ENCODE measurements at places on chromosomes 7 and 10.

DNA sequence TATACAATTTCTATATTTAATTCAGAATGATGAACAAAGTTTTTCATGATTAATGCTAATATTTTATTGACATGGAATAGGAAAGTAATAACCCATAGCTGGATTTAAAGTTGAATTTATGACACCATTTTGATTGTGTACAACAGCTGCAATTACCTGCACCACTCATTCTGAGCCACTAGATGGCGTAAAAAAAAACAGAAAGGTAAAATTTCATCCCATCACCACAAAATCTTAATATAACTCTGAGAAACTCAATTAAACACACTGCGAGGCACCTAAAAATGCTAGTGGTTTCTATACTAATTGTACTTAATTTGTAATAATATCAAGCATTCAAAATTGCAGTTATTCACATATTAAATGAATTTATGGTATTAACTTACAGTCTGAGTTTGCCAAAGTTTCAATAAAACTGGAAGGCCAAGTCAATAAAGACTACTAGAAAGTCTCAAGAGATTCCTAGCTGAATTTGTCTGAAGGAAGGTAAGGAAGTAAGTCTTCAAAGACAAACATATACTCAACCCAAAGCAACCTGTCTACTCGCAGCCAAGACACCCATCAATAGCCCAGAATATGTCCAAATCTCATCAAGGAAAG lies 182.5 kb downstream of the SKAP2 start:
- DNase-seq, result no peak

GRCh38 chr10:86992929-86993328 lies 24.6 kb downstream of the ADIRF start:
- no peak for DNase-seq

DNA sequence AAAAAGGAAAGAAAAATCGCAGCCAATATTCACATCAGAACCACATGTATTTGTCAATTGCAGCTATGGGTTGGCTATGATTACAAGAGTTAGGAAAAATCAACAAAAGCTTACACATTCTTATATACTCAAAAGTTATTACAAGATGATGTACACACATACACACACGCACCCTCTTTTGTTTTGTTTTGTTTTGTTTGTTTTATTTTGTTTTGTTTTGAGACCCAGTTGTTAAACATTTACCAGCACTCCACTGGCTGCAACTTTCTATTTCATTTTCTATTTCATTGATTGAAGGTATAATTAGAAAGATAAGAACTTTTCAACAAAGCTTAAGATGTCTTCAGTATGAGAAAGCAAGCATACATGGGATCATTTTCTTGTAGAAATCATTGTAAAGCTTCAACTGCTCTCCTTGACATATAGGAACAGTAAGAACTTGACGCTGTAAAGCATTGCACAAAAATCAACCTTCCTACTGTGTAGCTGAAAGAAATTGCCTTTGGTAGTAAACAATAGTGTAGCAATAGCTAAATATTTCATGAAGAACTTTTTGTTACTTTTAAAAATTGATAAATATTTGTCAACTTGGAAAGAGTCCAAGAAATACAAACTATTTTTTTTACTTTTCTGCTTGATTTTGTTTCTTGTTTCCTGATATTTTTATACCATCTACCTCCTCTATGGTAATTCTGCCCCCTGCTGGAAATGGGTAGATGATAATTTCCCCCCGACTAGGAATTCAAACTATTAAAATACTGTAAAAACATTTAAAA lies 205.9 kb downstream of the MBL2 start:
- DNase-seq, result no peak

- DNase-seq, result peak; percentile 55
Observed at GRCh38 chr7:27842094-27842692, 102.2 kb downstream of the TAX1BP1 start.

GRCh38 chr7:16528520-16528919 lies 1.9 kb downstream of the LRRC72 start:
- no peak for DNase-seq

DNA sequence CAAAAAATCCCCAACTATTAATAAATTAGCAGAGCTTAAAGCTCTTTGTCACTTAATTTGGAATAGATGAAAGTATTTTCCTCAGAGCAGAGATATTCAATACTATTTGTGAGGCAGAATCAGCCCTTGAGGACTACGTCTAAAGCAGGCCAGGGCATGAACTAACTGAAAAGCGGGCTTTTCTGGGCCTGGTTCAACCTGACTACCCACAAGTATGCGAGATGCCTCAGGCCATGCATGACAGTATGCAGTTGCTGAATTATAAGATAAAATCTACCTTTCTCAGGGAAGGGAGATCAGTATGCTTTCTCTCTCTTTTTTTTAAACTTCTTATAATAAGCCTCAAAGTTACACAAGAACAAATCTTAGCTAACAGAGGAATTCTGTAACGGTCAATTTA lies 20.1 kb downstream of the TMEM168 start:
- no peak for DNase-seq

DNA sequence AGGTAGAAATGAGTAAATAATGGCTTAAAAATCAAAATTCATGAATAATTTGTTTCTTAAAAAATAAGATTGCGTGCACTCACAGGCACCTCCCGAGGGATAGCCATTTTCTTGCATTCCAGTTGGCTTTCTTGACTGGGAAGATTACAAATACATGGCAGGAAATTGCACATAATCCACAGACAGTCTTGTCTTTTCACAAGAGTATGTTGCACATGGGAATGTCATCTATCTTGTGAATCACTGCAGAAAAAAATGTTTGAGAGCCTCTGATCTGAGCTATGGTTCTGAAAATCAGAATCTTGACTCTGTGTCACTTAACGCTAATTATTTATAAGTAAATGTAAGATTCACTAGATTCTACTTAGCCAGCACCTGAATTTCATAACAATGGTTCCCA lies 74.1 kb upstream of the PRKG1 start:
- DNase-seq, result no peak

- no peak for DNase-seq
Observed at GRCh38 chr10:63252095-63252762, 119.1 kb downstream of the NRBF2 start.

- DNase-seq, result no peak
Observed at GRCh38 chr10:85794553-85794952, 572.0 kb downstream of the GRID1 start.

GRCh38 chr7:114190387-114190786 lies 224.2 kb upstream of the FOXP2 start:
- DNase-seq, result no peak

GRCh38 chr10:58094985-58095718 lies 172.5 kb downstream of the IPMK start:
- DNase-seq, result no peak

GRCh38 chr10:28444031-28444430 lies 88.9 kb upstream of the WAC start:
- DNase-seq, result no peak

GRCh38 chr10:28812384-28813372 lies 135.4 kb downstream of the BAMBI start:
- DNase-seq, result no peak

GRCh38 chr10:15075421-15075820 lies 13.2 kb downstream of the ACBD7 start:
- DNase-seq, result no peak

- no peak for DNase-seq
Observed at GRCh38 chr7:159195946-159196345, 51.3 kb upstream of the VIPR2 start.

GRCh38 chr10:119505131-119505551 lies 37.4 kb downstream of the RGS10 start:
- DNase-seq, result no peak

DNA sequence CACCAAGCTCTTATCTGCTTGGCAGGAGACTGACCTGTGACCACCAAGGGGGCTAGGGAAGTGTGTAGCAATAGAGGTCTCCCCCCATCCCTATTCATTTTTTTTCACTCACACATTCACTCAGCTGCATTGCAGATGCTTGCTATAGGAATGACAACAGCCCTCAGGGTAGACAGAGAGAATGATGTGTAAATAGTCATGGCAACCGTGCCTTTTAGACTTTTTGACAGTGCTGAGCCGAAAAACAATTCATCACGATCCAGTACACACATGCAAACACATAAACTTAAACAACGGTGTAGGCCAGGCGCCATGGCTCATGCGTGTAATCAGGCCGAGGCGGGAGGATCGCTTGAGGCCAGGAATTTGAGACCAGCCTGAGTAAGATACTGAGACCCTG lies 7.6 kb upstream of the ELN start:
- no peak for DNase-seq

GRCh38 chr7:103573479-103574058 lies 127.6 kb upstream of the SLC26A5 start:
- no peak for DNase-seq

- peak; percentile 79 for DNase-seq
Observed at GRCh38 chr7:92178928-92179924, at the start of gene LRRD1. LRRD1 (minus strand) TSS chr7:92179142; CDS start chr7:92165202, 13,940 bp downstream.

Measured in WERI-Rb-1 (cell line).